Mononuclear cell (primary cell): ENCODE measurements at places on chromosomes 2 and 18. TPM values are rescaled to one million over a fixed set of nuclear protein-coding genes. Genes with fewer than 3 reads are reported as not detected.

Gene SCYGR5
- total RNA-seq: not detected

Gene RBFA
- total RNA-seq: 8.4 TPM

Gene CDH2
- not detected for total RNA-seq

Gene THUMPD2
- total RNA-seq: 21.7 TPM

Gene CABYR
- total RNA-seq: 0.84 TPM

Gene CHRNG
- not detected for total RNA-seq

Gene TOGARAM2
- total RNA-seq: 0.73 TPM

Gene TSPYL6
- not detected for total RNA-seq

Gene OTX1
- total RNA-seq: not detected
